ENCODE measurements at places on chromosomes 16 and 17.
A peak's percentile ranks its signal among the peaks of the same experiment; 100 is the strongest.

- DNase-seq, result no peak
These were observed 60.8 kb downstream of the MSI2 start for GRCh38 chr17:57317079-57317478.

DNA sequence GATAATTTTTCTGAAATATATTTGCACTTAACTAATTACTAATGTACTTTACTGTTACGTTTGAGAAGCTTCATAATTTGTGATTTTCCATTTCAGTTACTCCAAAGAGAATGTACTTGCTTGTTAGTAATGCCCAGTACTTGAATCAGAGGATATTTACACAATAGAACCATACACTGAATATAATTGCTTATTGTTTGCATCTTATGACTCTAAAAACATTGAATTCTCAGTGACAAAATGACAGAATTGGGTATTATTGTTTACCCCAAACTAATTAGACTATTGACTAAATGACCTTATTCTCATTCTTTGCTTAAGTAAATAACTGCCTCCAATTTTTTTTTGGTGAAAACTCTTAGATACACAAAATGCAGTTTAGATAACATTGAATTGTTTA is 8.9 kb downstream of the CCP110 start:
- no peak for DNase-seq

DNA sequence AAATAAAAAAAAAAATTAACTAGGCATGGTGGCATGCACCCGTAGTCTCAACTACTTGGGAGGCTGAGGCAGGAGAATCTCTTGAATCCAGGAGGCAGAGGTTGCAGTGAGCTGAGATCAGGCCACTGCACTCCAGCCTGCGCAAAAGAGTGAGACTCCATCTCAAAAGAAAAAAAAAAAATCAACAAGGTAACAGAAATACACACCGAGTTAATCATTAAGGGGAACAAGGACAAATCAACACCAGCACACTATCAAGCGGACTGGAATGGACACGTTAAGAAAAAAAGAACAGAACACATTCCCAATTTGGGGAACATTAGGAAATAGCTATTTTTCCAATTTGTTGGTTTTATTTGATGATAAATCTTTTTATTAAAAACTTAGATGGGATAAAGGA is 28.4 kb upstream of the GLG1 start:
- no peak for DNase-seq

- no peak for DNase-seq
These were observed 789 bp upstream of the CTRL start for GRCh38 chr16:67932462-67932840.

- no peak for DNase-seq
These were observed 2.0 kb upstream of the SLC6A4 start for GRCh38 chr17:30237296-30238002.

DNA sequence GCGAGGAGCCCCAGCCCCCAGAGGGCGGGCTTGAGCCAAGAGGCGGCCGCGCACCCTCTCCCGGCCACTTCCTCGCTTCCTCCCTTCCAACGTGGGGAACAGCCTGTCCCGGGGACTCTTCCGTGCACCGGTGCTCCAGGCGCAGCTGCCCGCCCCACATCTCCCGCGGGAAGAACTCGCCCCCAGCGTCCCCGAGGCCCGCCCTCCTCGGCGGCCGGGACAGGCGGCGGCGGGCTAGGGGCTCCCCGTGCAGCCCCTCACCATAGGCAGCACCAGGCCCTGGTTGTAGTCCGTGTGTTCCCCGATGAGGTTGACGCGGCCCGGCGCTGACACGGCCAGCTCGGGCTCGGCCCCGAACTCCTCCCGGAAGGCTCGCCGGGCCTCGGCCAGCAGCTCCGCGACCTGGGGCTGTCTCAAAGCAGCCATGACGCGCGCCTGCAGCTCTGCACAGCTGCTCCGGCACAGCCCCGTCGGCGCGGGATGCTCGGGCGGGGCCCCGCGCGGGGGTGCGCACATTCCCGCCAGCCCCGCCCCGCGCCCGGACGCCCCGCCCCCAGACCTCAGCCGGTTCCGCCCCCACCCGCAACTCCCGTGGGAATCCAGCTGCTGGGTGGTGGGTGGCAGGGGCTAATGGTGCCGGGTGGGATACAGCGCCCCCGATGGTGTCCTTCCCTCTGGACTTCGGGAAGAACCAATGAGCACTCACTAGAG is at the start of gene GALK1:
Gene GALK1, minus strand, starts transcription at position 482 of the 711 bp plus-strand sequence. Its CDS starts 56 bp downstream, at position 426.
- peak; percentile 48 for DNase-seq

- DNase-seq, result peak; percentile 97
These were observed 113.2 kb upstream of the IRX5 start for GRCh38 chr16:54817432-54817831.

- no peak for DNase-seq
These were observed 10.1 kb downstream of the METRNL start for GRCh38 chr17:83089328-83090132.

GRCh38 chr16:50208460-50208931 is 55.4 kb downstream of the TENT4B start:
- no peak for DNase-seq

GRCh38 chr17:41785091-41785858 is 1.2 kb downstream of the JUP start:
- no peak for DNase-seq

DNA sequence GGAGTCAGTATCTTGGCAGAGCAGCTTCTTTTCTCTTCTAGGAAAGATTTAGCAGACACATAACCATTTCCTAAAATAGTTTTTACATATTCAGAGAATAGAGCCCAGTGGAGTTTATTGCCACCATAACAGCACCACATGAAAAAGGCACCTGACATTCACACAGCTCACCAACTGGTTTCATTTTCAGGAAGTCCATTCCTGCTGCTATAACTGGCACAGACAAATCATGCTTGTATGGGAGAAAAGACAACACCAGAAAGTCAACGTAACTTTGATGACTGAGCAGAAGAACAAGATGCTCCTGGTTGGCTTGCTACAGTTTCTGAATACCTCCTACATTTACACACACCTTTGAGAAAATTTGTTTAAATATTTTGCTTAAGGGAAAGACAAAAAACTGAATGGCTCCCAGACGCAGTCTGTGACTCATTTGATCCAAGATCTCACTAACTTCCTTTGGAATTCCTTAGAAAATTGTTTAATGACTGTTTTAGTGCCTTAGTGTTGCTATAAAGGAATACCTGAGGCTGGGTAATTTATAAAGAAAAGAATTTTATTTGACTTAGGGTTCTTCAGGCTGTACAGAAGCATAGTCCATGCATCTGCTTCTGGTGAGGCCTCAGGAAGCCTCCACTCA is 1380.6 kb downstream of the CDH8 start:
- DNase-seq, result no peak

DNA sequence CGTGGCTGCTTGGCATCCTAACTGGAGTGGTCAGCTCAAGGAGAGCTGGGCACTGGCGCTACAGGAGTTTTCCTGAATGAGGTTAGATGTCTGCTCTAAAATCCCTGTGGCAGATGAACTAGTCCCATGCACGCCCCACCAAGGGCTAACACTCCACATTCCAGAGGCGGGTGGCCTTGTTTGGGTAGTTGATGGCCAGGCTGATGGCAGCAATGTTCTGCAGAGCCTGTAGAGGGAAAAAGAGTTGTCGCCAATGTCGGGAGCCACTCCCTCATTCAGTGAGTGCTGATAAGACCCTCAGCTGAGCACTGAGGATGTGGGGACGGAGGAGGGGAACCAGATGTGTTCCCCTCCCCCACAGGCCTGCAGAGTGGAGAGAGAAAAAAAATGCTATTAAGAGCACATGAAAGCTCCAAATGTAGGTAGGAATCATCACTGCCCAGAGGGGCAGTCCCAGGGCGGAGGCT is 42.5 kb upstream of the ATP2A3 start:
- DNase-seq, result no peak

DNA sequence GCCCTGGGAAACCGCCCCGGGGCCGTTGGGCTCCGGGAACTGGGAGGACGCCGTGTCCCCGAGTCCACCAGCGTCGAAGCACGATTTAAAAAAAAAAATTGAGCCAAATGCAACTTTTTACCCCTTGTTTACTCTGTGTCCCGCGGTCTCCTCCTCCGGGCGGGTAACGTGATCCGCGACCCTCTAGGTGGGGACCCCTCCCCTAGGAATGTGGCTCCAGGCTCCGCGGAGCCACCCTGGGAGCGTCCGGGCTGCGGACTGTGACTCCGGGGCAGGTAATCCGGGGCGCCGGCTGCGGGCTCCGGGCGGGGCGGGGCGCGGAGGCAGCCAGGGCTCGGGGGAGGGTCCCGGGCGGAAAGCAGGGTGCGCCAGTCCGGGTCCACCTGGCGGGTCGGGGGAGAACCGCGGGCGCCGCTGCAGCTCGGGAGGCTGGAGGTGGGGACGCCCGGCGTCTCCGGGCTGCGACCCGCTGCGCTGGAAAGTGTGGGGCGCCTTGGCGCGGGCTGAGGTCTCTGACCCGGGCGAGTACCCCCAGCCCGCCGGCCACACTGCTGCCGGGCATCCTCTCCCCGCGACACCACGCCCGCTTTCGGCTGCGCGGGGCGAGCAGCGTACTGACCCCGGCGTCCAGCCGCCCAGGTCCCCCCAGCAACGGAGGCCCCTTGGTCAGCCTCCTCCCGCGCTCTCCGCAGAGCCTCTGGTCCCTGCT is 852 bp upstream of the HELZ start:
- no peak for DNase-seq

- no peak for DNase-seq
These were observed 13.5 kb upstream of the EFCAB13 start for GRCh38 chr17:47310186-47310733.

- DNase-seq, result no peak
These were observed 241.1 kb downstream of the PRKCA start for GRCh38 chr17:66543526-66543925.

GRCh38 chr16:19005561-19006445 is 22.1 kb downstream of the TMC7 start:
- no peak for DNase-seq

GRCh38 chr17:77382966-77383612 is 242.3 kb downstream of the SEC14L1 start:
- no peak for DNase-seq

GRCh38 chr16:10624527-10624926 is 44.1 kb upstream of the EMP2 start:
- no peak for DNase-seq

- DNase-seq, result no peak
These were observed 6.7 kb downstream of the CLUH start for GRCh38 chr17:2704890-2705248.

DNA sequence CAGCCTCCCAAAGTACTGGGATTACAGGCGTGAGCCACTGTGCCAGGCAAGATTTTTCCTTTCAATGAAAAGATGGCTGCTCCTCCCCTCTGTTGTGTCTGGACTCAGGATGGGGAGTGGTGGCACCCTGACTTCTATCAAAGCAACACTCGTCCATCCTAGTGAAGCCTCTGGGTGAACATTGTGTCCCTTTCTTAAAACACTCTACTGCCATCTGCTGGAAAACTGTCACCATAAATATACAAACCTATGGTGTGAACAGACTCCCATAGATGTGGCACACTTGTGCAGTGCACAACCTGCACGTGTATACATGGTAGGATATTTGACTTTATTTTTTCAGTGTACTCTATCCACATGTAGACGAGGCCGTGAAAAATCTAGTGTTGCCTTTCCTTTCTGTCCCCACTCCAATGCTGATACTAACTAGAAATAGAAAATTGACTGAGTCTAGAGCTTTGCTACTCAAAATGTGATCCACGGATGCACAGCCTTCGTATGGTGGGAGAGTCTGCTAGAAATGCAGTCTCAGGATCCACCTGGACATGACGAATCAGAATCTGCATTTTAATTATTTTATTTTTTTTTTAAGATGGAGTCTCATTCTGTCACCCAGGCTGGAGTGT is 55.9 kb upstream of the PLCG2 start:
- DNase-seq, result peak; percentile 48

- DNase-seq, result peak; percentile 19
These were observed 11.7 kb upstream of the SLC47A2 start for GRCh38 chr17:19728084-19728495.

DNA sequence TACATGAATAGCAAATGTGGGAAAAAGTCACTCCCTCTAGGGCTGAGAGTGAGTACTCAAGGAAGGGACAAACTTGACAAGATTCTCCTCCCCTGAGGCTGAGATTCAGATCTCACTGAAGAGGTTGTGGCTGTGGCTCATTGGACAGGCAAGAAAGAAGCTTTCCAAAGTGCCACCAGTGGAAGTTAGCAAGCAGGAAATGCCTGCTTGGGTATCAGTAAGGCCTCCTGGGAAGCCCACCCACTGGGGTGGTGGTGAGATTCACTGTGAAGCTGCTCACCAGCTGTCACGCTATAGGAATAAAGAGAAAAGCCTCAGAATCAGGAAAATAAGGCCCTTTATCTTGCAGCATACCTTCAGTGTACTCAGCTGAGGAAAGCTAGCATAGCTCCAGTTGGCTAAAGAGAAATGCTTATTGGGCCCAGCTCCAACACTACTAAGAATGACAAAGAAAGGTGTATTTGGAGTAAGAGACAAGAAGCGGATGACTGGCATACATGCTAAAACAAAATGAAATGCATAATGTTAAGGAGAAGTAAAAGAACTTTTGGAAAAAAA is 274.4 kb upstream of the TOM1L1 start:
- no peak for DNase-seq

DNA sequence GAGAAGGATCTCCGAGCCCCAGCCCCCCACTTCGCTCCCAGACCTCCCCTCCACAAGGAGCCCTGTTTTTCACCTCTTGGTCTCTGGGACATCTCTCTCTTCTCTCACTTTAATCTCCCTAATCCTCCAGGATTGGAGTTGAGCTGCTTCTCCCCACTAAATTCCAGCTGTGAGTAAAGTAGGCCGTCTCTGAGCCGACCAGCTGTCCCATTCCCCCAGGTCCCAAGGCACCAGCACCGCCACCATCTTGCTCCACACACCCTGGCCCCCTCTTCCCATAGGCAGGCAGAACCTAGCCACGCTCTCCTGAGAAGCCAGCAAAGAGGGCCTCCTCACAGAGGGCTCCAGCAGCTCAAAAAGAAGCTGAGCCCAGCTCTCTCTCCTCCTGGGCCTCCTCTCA is 878 bp downstream of the DLG4 start:
- DNase-seq, result no peak

DNA sequence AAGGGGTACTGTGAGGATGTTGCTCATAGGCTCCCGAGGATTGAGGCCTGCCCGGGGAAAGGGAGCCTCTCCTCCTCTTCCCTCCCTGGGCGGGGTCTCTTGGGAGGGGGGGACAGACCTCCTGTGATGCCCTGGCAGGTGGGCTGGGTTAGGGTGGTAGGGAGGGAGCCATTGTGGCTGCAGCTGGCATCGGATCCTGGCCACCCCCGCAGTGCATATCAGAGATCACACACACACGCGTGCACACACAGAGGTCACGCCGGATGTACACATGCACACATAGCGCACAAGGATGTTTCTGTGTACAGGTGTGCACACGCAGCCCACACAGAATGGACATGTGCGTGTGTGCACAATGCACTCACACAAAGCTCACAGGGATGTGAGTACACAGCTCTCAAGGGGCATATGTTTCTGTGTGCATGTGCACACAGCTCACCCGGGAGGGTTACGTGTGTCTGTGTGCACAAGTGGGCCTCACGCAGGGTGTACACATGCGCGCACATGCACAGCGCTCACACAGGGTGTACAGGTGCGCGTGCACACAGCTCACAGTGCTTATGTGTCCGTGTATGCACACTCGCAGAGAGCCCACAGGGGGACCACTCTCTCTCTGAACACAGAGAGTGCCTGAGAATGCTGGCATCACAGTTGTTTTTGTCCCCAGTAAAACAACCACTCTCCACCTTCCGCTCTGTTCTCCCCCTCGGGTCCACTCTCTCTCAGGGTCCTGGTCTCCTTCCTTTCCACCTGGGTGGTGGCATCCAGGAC is 2.4 kb downstream of the GJD3 start:
- DNase-seq, result no peak

- DNase-seq, result no peak
These were observed 76.2 kb upstream of the KSR1 start for GRCh38 chr17:27379888-27380533.

Measured in NCI-H524 treated with DMSO at 0.1 percent for 48 hours (cell line).